Gastroesophageal sphincter (tissue), 4 donors: ENCODE measurements at places on chromosomes 16 and 17.

DNA sequence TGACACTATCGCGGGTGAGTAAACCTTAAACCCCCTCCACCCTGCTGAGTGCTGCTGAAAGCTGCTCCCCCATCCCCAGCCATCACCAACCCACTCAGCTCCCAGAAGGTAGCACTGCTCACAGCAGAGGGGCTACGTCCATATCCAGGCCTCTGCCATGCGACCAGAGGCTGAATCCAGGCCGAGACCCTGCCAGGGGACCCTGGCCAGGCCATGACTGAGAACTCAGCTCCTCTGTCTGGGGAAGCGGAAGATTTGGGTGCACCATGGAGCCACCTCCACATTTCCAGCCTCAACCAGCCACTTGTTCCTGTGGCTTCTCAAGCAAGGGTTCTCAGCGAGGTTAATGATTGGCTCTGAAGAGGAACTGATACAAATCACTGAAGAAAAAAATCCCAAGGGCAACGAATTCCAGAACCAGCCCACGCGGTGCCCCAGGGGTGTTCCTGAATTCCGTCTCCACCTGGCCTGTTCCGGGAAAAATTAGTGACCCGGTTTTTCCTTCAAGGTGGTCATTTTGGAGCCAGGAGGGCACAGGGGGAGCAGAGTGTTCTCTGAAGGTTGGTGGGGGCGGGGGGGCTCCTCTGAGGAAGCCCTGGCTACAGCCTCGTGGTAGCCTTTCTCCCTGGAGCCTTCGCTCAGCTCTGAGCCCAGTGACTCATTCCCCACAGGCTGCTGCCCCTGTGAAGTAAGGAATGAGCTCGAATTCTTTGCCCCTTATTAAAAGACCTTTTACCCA is 9.3 kb upstream of the SLC16A5 start:
- no peak for ATAC-seq

DNA sequence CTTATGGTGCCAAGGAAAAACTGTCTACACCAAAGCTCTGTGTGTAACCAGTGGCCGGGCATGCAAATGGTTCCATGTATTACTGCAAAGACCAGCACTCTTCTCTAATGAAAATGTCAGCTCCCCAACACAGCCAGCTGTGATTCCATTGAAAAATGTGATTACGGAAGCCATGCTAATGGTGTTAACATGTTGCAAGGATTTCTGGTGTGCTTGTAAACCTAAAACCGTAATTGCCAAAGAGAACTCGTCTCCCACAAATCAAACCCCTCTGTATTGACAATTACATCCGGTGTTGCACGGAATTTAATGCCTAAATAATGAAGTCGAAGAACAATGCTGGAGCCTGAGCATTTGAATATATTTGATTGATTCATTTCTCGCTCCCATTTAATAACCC is 351.7 kb downstream of the NPIPA8 start:
- ATAC-seq, result no peak

DNA sequence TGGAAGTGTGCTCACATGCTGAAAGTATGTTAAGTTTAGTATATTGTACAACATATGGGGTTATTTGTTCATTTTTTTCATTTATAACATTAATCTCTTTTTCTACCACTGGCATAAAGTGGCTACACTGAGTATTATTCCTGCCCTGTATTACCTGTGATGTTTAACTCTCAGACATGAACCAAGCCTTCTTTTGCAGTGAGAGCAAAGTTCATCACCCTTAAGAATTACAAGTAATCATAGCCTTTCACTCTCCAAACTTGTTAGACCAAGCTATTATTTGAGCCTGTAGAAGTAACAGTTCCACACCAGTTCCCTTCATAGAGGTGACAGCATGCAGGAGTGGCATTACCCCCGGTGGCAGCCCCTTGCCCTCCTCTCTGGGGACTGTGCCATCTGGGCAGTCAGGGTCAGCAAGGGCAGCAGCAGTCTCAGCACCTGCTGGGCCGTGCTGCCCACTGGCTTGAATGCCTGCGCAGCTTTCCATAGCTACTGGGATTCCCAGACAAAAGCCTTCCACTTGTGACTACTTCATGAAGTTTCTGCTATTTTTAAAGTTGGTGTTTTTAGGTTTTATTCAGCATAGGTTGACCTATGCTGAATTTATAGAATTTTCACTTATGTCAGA is 71.3 kb downstream of the TMC6 start:
- ATAC-seq, result no peak

DNA sequence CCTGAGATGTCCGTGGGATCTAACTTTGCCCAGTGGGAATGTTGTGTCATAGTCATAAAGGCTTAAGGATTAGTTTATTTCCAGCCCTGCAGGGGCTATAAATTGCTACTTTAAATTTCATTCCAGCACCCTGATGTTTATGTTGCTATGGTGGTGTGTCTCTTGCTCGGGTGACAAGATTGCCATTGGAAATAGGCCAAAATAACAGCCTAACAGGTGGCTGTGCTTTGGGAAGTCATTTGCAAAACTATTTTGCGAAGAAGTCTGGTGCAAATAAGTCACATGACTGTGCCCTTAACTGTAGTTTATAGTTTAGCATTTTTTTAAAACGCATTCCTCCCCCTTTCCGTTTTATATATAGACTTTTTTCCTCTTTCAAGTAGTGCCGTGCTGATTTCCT is 23.1 kb downstream of the PITPNC1 start:
- ATAC-seq, result no peak

DNA sequence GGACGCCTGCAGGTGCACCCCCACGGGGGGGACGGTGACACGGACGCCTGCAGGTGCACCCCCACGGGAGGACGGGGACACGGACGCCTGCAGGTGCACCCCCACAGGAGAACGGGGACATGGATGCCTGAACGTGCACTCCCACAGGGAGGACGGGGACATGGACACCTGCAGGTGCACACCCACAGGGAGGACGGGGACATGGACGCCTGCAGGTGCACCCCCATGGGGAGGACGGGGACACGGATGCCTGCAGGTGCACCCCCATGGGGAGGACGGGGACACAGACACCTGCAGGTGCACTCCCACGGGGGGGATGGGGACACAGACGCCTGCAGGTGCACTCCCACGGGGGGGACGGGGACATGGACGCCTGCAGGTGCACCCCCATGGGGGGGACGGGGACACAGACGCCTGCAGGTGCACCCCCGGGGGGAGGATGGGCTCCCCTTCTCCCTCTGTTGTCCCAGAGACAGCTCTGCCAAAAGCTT is 114.5 kb upstream of the METRNL start:
- ATAC-seq, result no peak

GRCh38 chr17:71412803-71413202 is 708.0 kb upstream of the SOX9 start:
- ATAC-seq, result no peak

DNA sequence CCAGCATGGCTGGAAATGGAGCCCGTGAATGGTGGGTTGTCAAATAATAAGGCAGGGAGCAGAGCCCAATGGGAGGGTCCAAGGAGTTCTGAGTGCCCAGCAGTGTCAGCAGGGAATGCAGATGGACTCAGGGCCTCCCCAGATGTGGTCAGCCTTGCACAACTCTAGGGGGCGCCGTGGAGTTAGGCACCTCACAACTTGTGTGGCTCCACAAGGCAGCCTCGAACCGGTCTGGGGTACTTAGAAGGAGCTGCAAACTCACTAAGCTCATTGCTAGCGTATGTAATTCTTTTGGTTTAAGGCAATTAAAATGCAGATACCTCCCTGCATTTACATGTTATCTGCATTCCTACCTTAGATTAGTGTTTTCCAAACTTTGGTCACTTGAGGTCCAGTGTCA is 18.1 kb downstream of the IRF8 start:
- no peak for ATAC-seq

- no peak for ATAC-seq
These were observed 6.0 kb downstream of the MSRB1 start for GRCh38 chr16:1936945-1937479.

- ATAC-seq, result no peak
These were observed 69.8 kb downstream of the KSR1 start for GRCh38 chr17:27525836-27526603.

- no peak for ATAC-seq
These were observed 211.5 kb downstream of the SOX9 start for GRCh38 chr17:72332367-72332766.

DNA sequence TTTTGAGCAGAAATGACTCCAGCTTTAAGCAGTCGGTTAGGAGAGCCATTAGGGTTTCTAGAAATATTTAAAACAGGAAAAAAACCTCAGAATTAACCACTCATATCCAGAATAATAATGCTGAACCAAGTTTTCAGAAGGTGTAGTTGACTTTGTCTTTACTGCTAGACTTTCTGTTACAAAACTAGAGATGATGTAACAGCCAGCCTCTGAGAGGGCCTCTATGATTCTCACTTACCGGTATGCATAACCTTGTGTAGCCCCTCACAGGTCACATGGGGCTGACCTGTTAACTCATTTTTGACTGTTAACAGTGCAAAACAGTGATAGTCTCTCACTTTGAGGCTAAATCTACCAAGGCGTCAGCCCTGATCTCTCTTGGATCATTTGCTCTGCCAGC is 74.3 kb downstream of the TEX14 start:
- ATAC-seq, result no peak

DNA sequence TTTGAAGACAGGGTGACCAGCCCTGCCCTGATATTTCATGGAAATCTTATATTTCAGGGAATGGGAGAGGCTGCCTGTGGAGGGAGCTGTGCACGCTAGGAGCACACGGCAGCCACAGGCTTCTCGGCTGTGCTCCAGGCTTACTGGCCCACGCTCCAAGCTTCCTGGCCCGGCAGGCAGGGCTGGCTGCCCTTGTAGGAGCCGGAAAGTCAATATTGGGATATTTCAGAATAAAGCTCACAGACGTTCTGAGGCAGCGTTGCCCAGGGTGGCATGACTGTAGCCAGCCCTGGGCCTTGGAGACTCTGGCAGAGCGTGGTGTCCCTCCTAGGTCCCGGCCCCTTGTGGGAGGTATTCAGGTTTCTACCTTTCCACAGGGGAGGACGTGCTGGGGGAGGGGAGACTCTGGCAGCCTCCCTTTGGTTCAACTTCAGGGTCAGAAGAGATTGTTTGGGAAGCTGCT is 95.6 kb downstream of the NPIPB11 start:
- no peak for ATAC-seq

DNA sequence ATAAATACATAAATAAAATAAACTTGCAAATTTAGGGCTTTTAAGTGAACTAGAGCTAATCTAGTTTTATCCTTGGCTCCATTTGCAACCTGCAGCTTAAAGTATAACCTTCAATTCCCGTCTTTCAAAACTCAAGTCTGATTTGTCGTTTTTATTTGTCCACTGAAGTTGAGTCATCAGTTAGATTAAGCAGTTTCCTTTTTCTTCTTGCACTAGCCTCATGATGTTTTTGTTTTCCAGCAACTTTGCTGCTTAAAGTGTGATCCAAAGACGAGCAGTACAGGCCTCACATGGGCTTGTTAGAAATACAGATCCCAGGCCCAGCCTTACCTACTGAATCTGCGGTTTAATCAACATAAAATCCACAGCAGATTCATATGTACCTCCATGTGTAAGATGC is 13.8 kb downstream of the ARSG start:
- no peak for ATAC-seq

- ATAC-seq, result no peak
These were observed 164.0 kb downstream of the LAT start for GRCh38 chr16:29148867-29149272.

DNA sequence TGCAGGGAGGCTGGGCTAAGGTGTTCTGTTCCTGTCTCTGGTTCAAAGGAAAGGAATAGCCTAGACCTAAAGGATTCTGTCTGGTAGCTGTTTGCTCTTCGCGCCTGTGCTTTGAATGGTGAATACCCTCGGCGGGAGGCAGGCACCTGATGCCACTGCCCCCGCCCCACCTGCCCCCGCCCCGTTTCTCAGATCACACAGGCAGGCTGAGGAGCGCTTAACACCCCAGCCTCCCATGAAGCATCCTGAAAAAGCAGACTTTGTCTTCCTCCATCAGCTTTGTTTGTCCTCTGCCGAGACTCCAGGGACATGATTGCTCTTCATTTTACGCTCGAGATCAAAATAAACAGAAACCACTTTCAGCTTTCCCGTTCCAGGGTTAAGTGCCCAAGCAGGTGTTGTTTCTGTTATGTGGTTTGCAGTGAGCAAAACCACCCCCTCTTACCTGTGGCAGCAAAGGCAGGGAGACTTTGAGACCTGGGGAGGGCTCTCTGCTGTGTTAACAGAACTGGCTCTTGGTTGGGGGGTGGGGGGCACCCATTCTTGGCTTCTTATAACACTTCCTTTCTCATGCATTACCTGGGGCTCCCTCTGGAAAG is 452.1 kb downstream of the WWOX start:
- no peak for ATAC-seq

- no peak for ATAC-seq
These were observed 48.8 kb upstream of the CLEC19A start for GRCh38 chr16:19236561-19237209.

DNA sequence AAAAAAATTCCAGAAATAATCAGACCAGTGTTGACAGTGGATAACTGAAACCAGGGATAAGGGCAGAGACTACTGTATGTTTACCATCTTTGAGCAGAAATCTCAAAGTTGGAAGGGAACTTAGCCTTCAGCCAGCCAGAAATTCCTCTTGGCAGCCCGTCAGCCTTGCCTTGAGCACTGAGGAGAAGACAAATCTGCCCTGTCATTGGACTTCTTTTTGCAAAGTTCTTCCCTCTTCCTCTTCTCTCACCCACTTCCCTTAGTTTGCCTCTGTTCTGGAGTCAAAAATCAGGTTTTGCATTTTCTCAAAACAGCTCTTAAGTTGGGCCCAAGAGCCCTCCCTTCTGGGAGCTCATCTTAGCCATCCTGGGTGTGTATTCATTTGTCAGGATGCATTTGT is 6.2 kb downstream of the TUFM start:
- ATAC-seq, result no peak

DNA sequence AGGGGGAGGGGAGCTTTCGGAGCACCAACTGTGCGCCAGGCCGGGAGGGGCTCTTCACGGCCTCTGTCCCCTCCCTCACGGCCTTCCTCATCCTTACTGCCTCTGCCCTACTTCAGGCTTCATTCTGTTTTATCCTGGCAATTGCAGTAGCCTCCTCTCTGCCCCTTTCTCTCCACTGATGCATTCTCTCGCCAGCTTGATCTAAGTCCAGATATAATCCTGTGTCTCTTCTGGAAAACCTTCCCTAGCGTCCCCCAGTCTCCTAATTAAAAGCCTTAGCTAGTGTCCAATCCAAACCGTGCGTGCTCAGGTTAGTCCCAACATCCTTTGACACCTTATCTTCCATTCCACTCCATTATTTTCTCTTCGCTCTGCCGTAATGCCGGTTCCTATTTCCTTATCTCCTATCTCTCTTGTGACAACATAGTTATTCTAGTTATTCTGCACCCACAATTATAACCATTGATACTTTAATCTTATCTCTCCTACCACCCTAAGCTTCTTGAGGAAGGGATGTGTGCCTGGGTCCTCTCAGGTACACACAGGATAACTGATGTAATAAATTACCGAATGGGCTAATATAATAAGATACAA is 869 bp downstream of the ZNF48 start:
- no peak for ATAC-seq
